ENCODE measurements at places on chromosomes 6 and 20.

DNA sequence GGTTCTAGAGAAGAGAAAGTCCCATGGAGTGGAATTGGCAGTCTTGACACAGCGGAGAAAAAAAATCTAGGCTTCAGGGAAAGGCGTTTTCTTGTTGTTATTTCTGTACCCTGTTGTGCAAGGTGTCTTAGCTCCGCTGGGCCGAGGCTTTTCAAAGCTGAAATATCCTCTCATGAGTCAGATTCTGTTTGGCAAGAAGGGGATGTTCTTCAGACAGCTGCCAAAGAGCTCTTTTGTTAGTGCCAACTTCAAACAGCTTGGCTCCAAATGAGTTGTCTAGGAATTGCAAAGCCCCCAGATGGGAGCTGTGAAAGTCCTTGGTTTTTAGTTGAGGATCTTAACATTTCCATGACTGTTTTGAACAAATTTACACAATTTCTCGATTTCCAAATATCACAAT is 45.6 kb downstream of the LRRN4 start:
- DNase-seq = peak; percentile 62

DNA sequence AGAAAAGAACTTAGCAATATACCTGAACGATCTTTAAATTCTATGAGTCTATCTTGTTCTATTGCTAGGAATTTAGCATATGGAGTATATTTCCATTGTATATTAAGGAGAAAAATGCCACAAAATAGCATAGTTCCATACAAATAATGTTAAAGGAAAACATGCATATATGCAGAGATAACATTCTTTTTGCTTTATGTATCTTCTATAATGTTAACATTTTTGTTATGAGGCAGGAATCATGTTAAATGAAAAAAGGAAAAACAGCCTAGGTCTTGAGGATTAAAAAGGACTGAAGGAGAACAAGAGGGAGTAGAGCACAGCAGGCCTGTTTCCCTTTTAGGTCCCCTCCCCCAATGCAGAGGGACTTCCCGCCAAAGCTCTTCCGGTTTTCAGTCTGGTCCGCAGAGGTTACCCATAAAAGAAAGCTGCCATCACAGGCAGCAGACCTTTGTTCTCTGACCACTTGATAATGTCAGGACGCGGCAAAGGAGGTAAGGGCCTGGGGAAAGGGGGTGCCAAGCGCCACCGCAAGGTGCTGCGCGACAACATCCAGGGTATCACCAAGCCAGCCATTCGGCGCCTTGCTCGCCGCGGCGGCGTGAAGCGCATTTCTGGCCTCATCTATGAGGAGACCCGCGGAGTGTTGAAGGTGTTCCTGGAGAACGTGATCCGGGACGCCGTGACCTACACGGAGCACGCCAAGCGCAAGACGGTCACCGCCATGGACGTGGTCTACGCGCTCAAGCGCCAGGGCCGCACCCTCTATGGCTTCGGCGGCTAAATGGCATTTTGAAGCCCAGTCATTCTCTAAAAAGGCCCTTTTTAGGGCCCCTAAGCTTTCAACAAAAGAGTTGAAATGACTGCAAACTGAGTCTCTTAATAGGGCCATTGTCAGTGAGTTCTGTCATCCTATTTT is 108.4 kb upstream of the PRSS16 start:
- DNase-seq = peak; percentile 98

DNA sequence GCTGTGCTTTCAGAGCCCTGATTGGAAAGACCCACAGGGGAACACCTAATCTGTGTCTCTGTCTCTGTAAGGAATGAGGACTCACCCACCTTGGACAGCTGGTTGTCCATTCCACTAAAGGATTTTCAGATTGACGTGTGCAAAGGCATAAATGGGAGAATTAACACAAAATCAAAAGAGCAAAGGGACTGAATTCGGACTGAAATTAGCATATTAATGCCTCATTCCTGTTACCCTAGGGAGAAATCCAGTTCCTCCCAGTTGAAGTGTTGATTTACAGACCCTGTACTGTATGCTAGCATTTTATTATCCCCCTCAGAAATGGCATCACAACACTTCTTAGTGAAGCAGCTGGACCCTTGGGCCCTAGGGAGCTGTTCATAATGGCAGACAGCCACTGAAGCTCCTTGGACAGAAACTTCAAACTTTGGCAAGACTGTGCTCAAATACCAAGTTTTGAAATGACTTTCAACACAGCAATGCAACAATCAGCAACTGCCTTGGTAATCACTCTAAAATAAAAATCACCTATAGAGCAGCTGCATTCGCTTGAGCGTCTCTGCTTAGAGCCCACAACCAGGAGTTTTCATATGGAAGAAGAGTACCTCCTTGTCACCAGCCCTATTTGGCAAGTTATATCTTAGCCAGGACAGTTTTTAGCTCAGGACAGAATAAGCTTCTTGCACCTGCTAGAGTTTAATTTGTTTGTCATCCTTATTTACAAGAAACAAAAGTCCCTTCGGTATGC is 118.1 kb downstream of the TRDN start:
- DNase-seq = no peak

DNA sequence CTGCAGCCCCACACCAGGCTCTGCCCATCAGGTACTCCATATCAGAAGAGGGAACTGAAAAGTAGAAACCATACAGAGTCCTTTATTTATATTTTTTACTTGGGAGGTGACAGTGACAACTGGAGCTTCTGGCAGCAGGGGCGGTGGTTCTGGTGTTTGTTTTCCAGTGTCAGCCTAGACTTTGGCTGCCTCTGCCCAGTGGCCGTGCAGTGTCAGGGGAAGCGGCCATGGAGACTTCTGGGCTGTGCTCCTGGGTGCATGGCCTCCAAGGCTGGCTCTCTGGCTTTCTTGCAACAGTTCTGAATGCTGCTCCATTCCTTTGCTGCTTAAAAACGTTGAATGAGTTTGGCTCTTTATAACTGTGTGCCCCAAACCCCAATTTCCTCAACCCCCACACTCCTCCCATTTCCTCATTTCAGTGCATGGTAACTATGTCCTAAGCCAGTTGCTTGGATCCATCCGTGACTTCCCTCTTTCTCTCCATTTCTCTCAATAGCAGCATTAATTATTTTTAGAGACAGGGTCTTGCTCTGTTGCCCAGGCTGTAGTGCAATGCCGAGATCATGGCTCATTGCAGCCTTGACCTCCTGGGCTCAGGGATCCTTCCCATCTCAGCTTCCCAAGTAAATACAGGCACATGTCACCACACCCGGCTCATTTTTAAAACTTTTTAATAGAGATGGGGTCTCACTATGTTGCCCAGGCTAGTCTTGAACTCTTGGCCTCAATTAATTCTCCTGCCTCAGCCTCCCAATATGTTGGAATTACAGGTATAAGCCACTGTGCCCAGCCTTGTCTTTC is 141.1 kb upstream of the SGK1 start:
- DNase-seq = no peak

- peak; percentile 65 for DNase-seq
Measured at GRCh38 chr6:133553652-133554051, 312.5 kb downstream of the EYA4 start.

GRCh38 chr6:164013480-164014208 is 599.1 kb downstream of the QKI start:
- DNase-seq = peak; percentile 8

GRCh38 chr6:109059153-109059552 is 35.5 kb downstream of the SESN1 start:
- no peak for DNase-seq

- DNase-seq = peak; percentile 80
Measured at GRCh38 chr6:99334526-99335127, 14.8 kb downstream of the FAXC start.

Measured in hematopoietic multipotent progenitor cell treated with erythropoietin and hydrocortisone succinate and interleukin-3 and kit ligand, for 4 days (in vitro differentiated cells).